HCEC 1CT (cell line): ENCODE measurements at places on chromosomes 3 and 15.

GRCh38 chr3:65748326-65748725, 290.4 kb downstream of the MAGI1 start:
- no peak for DNase-seq

GRCh38 chr3:71210257-71211007, 373.1 kb downstream of the FOXP1 start:
- DNase-seq, result peak; percentile 59

- no peak for DNase-seq
Measured at GRCh38 chr3:97821287-97821773, 481 bp upstream of the CRYBG3 start.

- DNase-seq, result no peak
Measured at GRCh38 chr15:99917252-99917651, 184.0 kb upstream of the LYSMD4 start.

GRCh38 chr15:95368191-95368590, 962.3 kb upstream of the NR2F2 start:
- DNase-seq, result no peak

DNA sequence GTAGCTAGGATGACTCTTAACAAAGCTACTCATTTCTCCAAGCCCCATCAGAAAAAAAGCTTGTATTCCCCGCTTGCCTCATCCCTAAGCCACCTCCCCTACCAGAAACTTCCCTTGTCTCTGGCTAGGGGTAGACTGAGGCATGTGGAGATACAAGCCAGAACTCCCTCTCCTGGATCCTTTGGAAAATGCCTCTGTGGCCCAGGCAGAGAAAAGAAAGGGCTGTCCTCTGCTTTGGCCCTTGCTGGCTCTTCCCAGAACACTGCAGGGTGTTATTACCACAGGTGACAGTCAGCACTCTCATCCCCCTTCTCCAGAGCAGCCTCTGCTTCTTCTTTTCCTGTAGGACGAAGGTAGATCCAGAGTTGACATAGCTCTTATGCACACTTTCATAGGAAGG, 15.2 kb downstream of the RMDN3 start:
- DNase-seq, result no peak

DNA sequence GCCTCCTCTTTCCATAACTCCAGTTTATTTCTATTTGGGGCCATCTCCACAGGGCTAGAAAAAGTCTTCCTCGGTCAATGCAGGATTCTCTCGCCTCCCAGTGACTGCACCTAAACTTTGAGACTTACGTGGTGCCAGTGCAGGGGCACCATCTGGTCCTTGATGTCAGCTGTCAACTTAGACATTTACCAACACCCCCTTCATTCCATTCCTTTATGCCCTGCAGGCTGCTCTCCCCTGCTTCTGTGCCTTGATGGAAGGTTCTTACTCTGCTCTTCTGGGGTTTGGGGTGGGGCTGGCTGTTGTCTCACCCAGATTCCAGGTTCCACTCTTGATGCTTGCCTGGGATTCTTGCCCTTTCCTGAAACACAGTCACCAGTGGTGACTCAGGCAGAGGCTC, 101.8 kb downstream of the ST8SIA2 start:
- no peak for DNase-seq

DNA sequence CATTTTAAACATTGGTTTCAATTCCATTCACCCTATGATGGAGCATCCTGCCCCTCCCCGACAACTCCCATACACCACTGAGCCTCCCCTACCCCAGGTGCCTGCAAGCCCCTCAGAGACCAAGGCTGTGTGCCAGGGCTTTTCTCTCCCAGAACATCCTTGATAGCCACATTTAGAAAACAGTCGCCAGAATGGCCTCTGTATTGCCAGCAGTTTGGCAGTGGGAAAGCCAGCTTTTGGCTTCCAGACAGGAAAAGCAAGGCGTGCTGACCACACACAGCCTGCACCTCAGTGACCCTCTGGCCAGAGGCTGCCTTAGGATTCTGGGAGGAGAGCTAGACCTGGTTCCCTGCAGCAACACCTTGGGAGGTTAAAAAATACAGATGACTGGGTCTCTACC, 18.2 kb upstream of the HRH1 start:
- peak; percentile 32 for DNase-seq

DNA sequence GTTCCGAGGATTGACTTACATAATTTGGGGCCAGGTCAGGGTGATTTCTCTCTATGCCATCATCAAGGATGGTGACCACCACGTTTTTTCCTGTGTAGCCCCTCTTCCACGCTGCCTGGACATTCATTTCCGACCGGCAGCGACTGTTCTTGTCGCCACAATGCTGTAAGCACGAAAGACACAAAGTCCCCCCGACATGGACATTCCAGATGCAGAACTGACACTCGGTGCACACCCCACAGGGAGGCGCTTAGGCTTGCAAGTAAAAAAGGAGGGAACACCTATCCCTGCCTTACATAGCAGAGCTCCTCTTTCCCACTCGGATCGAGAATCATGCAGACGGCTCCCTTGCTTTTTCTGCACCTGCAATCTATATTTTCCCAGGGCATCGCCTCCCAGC, 58.2 kb downstream of the PCSK6 start:
- DNase-seq, result no peak

DNA sequence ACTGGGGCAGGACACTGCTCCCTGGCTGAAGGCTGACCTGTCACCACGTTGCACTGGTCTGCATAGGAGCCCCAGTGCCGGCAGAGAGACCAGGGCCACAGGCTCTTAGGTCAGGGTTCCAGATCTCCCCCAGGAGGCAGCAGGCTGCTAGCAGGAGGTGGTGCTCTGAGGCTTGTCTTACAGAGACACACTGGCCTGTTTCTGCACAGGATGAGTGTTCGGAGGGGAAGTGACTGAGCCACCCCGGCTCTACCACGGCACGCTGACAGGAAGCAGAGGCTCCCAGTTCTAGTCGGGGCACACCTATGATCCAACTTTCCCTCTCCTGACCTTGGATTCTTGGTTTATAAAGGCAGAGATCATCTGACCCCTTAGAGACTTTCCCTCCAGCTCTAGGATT, 8.6 kb downstream of the FBXL22 start:
- DNase-seq, result no peak

- DNase-seq, result no peak
Measured at GRCh38 chr3:139639662-139640061, 38.1 kb downstream of the NMNAT3 start.

- DNase-seq, result no peak
Measured at GRCh38 chr15:78159395-78159794, 10.2 kb downstream of the IDH3A start.

- DNase-seq, result no peak
Measured at GRCh38 chr15:89333959-89334509, 590 bp downstream of the POLG start.
